Pons (tissue), 1 donor: ENCODE measurements at places on chromosomes 16 and 17.

DNA sequence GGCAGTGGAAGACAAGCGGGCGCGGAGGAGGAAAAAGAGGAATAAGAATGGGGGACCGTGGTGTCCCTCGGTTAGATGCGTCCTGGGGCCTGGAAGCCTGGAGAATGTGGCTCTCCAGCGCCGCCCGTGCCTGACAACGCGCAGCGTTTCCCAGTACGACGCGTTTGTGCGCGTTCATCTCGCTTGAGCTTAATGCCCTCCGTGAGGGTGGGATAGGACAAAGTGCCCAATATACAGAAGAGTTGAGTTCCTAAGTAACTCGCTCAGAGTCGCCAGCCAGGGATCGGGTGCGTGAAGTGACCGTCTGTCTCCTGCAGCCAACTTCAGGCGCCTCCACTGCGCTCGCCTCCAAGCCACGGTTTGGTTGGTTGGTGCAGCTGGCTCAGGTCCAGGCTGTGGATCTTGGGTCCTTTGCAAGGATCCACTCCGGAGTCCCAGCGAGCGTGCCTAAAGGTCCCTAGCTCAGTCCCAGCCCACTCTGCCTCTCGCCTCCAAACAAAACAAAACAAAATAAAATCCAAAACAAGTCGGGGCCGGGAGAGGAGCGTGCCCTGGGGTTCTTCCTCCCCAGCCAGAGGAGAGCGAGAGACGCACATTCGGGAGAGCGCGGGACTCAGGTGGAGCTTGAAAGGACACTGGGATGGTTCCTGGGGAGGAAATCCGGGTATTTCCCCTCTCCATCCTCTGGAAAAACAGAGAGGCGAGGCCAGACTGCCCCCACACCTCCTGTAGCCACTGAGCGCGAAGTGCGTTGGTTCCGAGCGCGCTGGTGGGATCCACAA is 974 bp downstream of the GALR2 start:
- DNase-seq: no peak

GRCh38 chr17:57911834-57912673 is 43.2 kb downstream of the CUEDC1 start:
- DNase-seq: peak; percentile 99

DNA sequence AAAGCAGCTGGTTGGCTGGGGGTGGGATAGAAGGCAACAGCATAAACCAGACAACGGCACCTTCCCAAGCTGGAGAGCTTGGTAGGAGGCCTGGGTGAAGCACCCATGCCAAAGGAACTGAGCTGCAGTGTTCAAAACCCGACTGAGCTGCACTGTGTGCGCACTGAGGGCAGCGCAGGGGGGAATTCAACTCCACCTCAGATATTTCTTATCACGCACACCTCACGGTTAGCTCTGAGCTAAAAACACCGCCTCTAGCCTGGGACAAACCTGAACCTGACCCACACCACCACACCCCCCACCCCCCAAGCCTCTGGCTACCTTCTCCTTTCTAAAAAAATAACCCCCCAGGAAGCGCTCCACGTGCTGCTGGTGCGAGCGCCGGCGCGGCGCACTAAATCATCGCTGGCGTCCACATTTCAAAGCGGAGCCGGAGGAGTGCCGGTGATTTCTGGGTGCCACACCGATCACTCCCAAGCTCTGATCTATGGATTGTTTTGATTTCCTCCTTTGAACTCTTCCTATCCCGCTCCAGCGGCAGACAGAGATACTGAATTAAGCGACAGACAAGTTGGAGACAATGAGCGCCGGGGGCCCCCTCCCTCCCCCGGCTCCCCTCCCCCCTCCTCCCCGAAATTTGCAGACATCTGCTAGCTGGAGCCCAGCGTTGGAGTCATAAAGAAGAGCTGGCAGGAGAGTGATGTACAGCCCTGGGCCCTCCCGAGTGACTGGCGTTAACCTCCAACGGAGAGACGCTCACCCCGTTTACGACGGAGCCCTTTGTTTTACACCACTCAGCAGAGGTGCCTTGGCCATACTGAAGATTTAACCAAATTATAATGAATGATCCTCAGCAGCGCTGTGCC is 85.0 kb downstream of the NOG start:
- DNase-seq: no peak

- DNase-seq: peak; percentile 65
These were observed at the start of gene BTBD17 for GRCh38 chr17:74361230-74362068. Gene BTBD17, minus strand, starts transcription at chr17:74361868. Its CDS starts 49 bp downstream, at chr17:74361819.

DNA sequence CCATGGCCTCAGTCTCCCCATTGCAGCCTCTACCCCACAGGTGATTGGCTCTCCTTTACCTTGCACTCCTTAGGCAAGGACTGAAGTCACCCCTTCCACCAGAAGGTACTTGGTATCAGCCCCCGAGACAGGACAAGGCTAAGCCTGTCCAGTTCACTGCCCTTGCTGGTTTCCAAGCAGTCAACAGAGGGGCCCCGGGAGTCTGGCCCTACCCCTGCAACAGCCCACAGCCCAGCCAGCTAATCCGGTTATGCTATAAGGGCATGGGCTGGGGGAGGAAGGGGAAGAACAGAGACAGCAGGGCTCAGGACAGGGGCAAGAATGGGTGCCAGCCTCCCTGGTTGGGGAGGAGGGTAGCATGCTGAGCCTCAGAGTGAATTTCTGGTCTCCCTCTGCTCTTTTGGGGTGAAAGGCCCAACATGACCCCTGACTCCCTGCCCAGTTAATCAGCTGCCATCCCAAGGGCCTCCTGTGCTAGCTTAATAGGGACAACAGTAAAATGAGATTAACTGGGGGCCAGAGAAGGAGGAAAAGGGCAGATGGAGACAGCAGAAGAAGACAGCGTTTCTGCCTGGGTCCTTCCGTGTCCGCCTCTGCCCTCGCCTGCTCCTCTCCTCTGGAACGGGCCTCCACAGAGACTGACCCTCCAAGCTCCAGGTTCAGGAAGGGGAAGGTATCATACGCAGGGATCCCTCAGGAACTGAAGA is 10.7 kb downstream of the DLG4 start:
- no peak for DNase-seq

DNA sequence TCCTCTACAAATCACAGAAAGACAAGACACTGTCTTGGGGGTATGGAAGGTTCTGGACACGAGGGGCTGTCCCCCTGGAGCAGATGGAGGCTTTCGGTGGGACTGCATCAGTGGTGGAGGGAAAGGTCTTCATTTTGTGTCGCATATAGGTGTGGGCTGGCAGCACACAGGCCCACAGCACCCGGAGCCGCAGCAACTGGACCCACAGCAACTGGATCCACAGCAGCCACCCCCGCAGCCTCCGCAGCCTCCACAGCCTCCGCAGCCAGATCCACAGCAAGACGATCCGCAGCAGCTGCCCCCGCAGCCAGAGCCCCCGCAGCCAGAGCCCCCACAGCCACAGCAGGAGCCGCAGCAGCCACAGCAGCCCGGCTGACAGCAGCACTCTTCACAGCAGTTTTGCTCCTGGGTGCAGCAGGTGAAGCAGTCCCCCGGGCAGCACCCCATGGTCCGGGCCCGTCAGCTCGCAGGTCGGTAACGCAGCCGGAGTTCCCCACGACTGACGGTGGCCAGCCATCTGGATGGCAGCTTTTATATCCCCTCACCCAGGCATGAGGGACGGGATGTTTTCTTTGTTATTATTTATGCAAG is at the start of gene KRTAP17-1:
Gene KRTAP17-1 (minus strand): TSS at position 507 of the 591 bp plus-strand sequence. CDS start 60 bp downstream, at position 447.
- DNase-seq: no peak

DNA sequence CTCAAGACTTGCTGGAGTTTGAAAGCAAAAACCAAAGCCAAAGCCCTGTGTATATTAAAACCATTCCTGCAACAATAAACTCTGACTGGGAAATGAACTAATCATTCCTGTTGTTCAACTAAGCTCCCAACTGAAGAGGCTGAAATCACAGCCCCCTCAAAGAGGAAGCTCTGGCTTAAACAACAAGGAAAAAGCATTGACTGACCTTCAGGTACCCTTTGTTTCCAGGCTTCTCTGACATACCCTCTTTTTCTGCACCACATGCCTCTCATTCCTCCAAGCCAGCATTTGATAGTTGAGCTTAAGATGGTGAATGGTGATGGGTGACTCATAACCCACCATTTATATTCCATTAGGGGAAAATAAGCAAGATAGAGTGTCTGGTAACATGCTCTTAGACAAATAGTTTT is 470.9 kb upstream of the SOX9 start:
- DNase-seq: no peak

DNA sequence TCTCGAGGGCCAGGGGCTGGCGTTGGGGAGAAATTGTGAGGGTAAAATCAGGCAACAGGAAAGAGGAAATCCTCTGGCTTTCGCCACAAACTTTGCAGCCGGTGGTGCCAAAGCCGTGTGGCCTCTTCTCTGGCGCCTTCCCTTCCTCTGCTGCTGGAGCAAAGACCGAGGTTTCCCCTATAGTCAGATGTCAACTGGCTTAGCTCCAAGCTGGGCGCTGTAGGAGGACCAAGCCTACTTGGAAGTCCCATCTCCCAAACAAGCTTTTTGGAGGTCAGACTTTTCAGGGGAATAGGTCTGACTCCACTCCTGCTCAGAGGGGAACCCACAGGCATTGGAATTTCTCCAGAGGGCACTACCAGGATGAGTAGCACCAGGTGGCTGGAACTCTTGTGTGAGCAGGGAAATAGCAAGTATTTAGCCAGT is 5.0 kb downstream of the IGFBP4 start:
- DNase-seq: no peak

GRCh38 chr17:77572851-77573250 is 385.7 kb upstream of the TNRC6C start:
- DNase-seq: no peak

DNA sequence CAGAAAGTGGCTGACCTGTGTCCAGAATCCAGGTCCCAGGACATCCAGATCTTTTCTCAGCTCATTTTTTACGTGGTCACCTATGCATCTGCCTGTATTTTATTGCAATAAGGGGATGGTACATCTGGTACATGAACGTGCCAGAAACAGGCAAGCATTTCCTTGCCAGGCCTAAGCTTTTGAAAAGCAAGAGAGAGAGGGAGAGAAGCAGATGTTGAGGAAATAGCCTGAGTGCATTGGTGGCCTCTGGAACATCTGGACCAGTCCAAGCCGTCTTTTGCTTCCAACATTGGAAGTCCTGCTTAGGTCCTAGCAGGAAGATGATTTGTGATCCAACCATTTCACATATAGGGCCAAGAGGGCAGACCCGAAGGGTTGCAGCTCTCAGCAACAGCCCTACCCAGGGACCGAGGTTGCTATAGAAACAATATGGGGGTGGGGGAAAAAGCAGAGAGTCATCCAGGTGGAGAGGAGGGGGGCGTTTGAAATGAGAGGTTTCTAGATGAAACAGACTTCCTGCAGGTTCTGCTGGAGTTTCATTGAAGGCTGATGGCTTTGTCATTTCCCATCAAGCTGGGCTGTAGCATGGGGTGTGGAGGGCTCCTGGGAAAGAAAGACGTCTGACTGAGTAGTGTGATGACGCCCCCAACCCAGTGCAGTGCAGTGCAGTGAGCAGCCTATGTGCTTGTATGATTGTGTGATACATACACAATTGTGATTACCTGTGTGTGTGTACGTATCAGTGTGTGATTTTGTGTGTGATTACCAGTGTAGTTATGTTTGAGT is 61.6 kb downstream of the SHISA6 start:
- no peak for DNase-seq

- no peak for DNase-seq
These were observed 1540.3 kb downstream of the CDH11 start for GRCh38 chr16:63581570-63581969.

DNA sequence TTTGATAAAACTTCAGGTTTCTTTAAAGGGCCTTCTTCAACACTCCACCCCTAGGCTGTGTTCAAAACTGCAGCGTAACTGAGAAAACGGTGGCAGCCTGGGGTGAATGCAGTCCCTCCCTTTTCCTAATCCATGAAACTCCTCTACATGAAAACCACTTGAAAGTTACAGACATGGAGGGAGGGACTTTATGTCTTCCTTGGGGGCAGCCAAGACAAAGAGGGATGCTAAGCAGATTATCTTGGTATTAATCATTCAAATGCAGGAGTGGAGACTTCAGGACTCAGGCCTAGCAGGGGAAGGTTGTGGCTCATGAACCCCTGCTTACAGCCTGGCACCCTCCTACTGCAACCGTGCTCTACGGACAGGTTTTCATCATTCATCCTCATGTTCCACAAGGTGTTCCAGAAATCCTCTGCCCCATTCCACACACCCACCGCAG is 46.8 kb downstream of the RNF112 start:
- no peak for DNase-seq

GRCh38 chr17:53749178-53749577 is 73.5 kb upstream of the KIF2B start:
- DNase-seq: no peak

DNA sequence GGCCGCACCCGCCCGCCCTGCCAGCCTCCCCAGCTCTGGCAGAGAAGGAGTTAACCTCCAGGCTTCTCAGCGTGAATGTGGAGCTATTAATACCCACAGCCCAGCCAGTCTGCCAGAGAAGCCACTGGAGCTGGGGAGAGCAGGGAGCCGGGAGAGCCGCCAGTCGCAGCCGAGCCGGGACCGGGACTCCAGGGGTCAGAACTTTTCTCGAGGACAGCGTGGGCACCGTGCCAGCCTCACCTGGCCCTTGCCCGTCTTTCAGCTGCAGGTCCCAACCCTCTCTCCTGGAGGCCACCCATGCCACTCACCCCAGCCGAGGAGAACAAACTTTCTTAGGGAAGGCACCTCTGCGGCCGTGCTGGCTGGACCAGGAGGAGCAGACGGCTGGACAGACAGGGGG is 33.8 kb upstream of the SBK1 start:
- DNase-seq: no peak

- no peak for DNase-seq
These were observed 48.5 kb upstream of the ZCCHC14 start for GRCh38 chr16:87541147-87541871.

GRCh38 chr16:12268606-12269005 is 292.1 kb downstream of the SNX29 start:
- DNase-seq: no peak
